ENCODE measurements at places on chromosomes 7 and 10.

DNA sequence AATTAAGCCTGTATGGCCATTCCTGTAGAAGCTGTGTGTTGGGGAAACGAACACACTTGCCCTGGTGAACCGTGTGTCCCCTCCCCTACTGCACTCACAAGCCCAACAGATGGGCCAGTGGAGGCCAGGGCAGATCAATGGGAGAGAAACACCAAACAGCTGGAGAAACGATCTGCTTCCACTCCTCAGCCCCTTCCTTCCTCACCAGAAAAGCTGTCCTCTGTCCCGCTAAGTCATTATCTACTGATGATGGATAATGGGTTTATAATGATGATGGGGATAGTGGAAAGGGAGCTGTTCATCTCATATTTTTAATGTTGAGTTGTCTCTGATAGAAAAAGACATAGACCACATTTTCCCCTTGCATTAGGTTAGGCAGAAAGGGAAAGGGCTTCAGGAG, 99.7 kb downstream of the ELMO1 start:
- DNase-seq: no peak

GRCh38 chr10:70699063-70699658, 26.9 kb downstream of the ADAMTS14 start:
- no peak for DNase-seq

GRCh38 chr10:9009505-9009904, 955.0 kb downstream of the GATA3 start:
- no peak for DNase-seq

- DNase-seq: no peak
These were observed 83.1 kb downstream of the CTNNA3 start for GRCh38 chr10:67612577-67613537.

DNA sequence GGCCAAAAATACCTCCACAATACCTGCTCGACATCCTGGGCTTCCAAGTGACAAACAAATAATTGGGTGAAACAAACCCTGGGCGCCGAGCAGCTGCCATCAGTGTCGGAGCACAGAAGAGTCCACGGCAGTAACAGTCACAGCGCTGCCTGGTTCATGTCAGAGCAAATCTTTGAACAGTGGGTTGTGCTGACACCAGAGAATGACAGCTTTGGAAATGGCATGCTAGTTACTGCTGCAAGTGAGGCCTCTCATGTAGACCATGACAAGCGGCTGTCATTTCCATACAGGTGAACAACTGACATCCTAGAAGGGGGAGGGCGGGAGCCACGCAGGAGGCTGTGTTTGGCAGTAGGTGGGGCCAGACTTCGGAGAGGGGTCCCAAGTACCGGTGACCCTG, 420.5 kb upstream of the GALNT17 start:
- no peak for DNase-seq

GRCh38 chr7:85927226-85927625, 716.5 kb upstream of the GRM3 start:
- DNase-seq: no peak

- no peak for DNase-seq
These were observed 12.8 kb upstream of the DRGX start for GRCh38 chr10:49408519-49409306.

DNA sequence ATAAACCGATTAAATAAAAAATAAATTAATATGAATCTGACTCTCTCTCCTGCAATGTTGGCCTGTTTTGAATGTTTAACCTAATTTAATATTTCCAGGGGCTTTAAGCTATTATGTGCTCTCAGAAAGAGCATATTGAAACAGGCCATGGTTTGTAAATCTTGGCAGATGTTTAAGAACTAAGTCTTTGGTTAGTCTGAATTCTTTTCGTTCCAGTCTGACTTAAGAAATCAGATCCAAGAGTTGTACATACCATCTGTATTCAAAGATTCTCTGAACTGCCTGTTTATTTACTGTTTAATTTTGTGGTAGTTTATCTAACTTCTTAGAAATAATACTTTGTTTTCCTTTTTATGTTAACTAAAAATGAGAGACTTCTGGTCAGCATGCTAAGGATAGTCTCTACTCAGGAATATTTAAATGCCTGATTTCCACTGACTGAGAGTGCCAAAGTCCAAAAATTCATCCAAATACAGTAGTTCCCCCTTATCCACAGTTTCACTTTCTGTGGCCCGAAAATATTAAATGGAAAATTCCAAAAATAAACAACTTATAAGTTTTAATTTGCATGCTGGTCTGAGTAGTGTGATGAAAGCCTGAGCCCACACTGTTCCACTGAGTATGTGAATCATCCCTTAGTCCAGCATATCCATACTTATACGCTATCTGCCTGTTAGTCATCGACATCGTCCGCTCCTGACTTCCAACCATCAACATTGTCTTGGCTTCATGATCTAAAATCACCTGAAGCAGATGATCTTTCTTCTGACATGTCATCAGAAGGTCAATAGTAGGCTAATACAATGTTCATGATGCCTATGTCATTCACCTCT, 238.1 kb upstream of the CSTF2T start:
- DNase-seq: no peak

- DNase-seq: peak; percentile 20
These were observed 23.6 kb upstream of the SEMA3C start for GRCh38 chr7:80942261-80943041.

- no peak for DNase-seq
These were observed 186.8 kb upstream of the YAE1 start for GRCh38 chr7:39379416-39379815.

- no peak for DNase-seq
These were observed 987 bp upstream of the EXOC6 start for GRCh38 chr10:92847202-92847864.
